ENCODE measurements at places on chromosomes 7 and 10.

DNA sequence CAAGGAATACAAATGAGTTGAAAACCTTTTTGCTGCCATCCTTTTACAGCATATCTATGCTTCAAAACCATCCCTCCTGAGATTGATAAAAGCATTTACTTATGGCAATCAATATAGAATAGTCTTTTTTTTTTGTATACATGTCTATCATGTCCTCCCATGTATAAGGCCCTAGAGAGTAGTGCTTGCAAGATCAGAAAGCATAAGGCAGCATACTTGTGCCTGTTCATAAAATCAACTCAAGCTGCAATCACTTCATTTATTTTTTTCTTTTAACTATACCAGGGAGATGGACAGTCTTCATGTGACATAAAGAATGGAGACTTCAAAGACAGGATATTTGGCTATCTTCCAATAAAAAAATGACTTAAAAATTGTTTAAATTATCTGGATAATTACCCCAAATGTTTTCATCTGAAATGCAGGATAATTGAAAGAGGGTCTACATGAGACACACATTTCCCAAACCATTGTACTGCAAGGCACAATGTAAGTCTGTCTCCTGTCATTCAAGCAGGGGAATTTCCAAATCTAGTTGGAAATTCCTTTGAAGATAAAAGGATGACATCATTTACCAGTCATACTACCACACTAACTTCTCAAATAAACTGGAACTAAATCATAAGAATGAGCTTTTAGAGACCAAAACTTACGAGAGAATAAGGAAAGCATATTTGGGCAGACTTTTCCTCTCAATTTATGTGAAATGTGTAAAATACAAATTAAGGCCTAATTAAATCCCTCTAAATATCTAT lies 22.5 kb downstream of the LRRN3 start:
- no peak for DNase-seq

GRCh38 chr10:31018962-31019361 lies 12.7 kb downstream of the ZNF438 start:
- DNase-seq, result no peak

DNA sequence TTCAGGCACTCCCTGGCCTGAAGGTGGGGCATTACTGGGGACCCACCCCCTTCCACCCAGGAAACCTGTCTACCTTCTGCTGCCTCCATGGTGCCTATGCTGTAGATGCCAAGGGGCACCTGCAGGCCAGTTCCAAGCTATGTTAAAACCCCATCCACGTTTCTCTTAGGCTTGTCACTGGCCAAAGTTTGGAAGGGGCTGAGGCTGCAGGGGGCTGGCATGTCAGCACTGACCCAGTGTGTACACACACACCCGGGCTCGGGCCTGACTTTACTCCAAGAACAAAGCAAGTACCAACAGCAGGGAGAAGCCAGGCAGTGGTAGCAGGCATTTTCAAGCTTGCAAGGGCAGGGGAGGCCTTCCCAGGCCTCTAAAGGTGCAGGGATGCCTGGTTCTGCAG lies 53.8 kb upstream of the PCDH15 start:
- DNase-seq, result no peak

- peak; percentile 87 for DNase-seq
Observed at GRCh38 chr7:75931680-75932079, 16.7 kb downstream of the POR start.

DNA sequence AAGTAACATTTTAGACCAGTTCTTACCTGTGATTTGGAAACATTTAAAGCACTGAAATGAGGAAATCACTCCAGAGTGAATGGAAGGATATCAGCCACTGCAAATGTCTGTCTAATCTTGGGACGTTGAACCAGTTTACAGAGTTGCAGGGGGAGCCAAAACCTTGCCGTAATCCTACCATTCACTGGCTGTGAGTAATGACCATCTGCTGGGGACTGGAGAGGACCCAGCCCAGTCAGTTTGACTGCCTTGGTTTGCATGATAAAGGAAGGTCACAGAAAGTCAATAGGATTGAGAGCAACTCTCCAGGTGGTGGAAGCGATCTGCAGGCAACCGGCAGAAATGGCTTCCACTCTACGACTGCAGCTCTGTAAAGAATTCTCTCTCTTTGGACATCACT lies 167.2 kb downstream of the AKR1D1 start:
- DNase-seq, result peak; percentile 98

DNA sequence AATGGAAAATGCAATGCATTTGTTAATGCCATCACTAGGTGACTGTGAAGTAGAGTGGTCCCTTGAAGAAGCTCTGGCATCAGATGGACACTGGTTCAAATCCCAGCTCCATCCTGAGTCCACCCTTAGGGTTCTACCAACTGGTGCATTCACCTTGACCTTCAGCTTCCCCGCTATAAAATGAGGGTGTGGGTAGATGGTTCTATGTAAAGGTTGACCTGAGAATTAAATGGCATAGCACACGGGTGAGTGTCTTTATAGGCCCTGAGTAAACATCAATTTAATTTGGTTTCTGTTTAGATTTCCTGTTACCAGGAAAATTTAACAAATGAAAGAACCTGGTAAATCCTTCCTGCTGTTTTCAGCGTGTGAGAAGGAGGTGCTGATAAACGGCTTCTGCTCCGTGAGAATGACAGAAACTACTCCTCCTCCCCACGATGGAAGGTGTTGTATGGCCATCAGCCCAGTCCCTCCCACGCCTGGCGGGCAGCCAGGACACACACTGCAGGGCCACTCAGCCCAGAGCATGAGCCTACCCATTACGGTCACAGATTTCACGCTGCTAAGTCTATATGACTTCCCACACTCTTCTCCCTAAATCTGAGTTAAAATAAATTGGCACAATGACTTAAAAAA lies 210.1 kb downstream of the TNS3 start:
- DNase-seq, result no peak

- DNase-seq, result no peak
Observed at GRCh38 chr10:71939304-71939703, 24.9 kb upstream of the CHST3 start.

GRCh38 chr7:24477398-24478136 lies 95.7 kb upstream of the PALS2 start:
- no peak for DNase-seq

All from NCI-H82 (cell line).